Stomach (tissue), 19 donors: ENCODE measurements at places on chromosomes 13 and 19. TPM values are rescaled to one million over a fixed set of nuclear protein-coding genes. Genes with fewer than 3 reads are reported as not detected.

TMEM255B gene
- total RNA-seq: 1.3 TPM

ATP4A gene
- total RNA-seq: 9.8 TPM

- no peaks in the 10 kb centered on the region for H3K36me3 ChIP-seq
- H3K4me1 ChIP-seq: no peaks in the 10 kb centered on the region
- no peak overlapping the region for H3K4me3 ChIP-seq
- peaks cover 14% of the 10 kb centered on the region for H3K27me3 ChIP-seq
These were observed 54.7 kb upstream of the URAD start for GRCh38 chr13:28043224-28043623.

- peaks cover 8% of the 10 kb centered on the region for H3K27me3 ChIP-seq
- peak overlapping the region; percentile 88 for H3K27ac ChIP-seq
- H3K4me3 ChIP-seq: peak overlapping the region; percentile 100
- peaks cover 67% of the 10 kb centered on the region for H3K4me1 ChIP-seq
- peaks cover 10% of the 10 kb centered on the region for H3K36me3 ChIP-seq
- DNase-seq: peak; percentile 100
These were observed 435 bp upstream of the DAZAP1 start for GRCh38 chr19:1406774-1407527.

DNA sequence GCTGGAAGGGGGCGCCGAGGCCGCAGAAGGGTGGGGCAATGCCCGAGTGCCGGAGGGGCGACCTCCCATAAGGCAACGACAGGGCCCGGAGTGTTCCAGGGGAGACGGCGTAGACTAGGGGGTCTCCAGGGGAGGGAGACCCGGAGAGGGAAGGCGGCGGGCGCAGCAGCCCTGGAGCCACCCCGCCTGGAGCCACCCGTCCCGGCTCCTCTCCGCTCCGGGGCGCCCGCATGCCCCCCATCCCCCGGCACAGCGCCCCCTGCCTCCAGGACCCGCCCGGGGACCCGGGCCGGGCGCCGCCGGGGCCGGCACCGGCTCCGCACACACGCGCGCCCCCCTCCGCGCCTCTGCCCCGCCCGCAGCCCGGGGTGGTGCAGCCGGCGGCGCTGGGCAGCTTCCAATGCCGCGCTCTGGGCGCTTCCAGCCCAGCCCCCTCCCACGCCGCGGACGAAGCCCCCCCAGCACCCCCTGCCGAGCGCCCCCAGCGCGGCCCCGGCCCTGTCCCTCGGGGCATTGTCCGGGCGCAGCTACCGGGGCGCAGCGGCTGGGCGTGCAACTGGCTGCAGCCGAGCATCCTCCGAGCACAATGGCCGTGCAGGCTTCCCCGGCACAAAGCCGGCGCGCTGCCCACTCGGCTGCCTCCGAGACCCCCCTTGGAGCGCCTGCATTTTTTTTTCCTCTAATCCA lies 519 bp downstream of the PTPRS start:
- H3K27me3 ChIP-seq: peaks cover 7% of the 10 kb centered on the region
- peaks cover 29% of the 10 kb centered on the region for H3K4me1 ChIP-seq
- no peak for DNase-seq
- H3K4me3 ChIP-seq: peak overlapping the region; percentile 57

DNA sequence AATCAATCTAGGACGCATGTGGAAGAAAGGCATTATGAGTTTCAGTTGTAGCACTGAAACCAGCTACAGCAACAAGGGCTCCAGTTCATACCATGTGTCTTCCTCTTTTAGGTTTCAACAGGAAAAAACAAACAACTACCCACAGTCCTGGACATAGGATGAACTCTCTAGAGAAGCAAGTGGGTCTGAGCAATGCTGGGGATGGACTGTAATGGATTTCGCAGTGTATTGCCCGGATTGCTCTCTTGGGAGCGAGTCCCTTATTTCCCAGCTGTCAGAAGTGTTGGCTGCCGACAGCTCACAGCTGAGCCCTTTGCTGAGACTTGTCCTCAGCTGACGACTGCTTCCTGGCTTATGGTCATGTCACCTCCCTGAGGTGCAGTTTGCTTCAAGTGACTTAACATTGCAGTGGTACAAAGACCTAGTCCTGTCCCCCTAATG lies 12.1 kb upstream of the MYCBP2 start:
- no peaks in the 10 kb centered on the region for H3K27me3 ChIP-seq
- H3K27ac ChIP-seq: no peak overlapping the region
- H3K4me3 ChIP-seq: no peak overlapping the region
- H3K4me1 ChIP-seq: no peaks in the 10 kb centered on the region

- no peaks in the 10 kb centered on the region for H3K27me3 ChIP-seq
- peaks cover 37% of the 10 kb centered on the region for H3K36me3 ChIP-seq
These were observed 13.6 kb downstream of the CCDC97 start for GRCh38 chr19:41323430-41324125.

ZNF112 gene
- total RNA-seq: 12.3 TPM

SCGB2B2 gene
- not detected for total RNA-seq

- peak overlapping the region; percentile 99 for H3K27ac ChIP-seq
- H3K4me3 ChIP-seq: peak overlapping the region; percentile 81
- no peaks in the 10 kb centered on the region for H3K27me3 ChIP-seq
- H3K4me1 ChIP-seq: peaks cover 17% of the 10 kb centered on the region
These were observed 21.8 kb upstream of the OR10H1 start for GRCh38 chr19:15837221-15837731.

DNA sequence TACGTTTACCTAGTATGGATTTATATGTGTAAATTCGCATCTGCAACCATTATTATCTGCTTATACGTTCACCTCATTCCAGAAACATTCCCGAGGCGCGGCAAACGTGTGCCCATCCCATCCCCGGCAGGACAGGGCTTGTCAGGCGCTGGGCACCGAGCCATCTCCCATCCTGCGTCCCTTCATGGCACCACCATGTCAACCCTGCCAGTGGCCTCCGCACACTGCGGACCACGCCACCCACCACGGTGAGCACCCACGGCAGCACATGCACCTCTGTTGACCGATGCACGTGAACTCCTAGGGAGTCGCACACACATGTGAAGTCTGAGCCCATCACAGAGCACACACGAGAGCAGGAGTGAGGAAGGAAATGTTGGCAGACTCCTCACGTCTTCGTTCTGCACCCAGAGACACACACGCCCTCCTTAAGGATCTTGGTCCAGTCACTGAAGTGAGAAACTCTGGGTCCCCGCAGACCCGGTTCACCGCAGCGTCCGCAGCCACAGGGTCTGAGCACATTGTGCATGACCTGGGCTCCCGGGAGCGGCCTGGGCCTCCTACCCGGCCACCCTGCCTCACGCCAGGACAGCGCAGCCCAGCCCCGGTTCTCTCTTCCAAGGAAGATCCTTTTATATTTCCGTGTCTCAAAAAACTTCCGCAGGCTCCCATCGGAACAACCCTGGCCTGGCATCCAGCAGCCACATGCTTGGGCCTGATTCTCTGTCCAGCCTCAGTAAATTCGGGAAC lies 68.4 kb upstream of the C13orf46 start:
- no peak for DNase-seq
- H3K27ac ChIP-seq: no peak overlapping the region
- peaks cover 2% of the 10 kb centered on the region for H3K4me1 ChIP-seq
- no peaks in the 10 kb centered on the region for H3K27me3 ChIP-seq

LAIR1 gene
- total RNA-seq: 8.3 TPM

DNA sequence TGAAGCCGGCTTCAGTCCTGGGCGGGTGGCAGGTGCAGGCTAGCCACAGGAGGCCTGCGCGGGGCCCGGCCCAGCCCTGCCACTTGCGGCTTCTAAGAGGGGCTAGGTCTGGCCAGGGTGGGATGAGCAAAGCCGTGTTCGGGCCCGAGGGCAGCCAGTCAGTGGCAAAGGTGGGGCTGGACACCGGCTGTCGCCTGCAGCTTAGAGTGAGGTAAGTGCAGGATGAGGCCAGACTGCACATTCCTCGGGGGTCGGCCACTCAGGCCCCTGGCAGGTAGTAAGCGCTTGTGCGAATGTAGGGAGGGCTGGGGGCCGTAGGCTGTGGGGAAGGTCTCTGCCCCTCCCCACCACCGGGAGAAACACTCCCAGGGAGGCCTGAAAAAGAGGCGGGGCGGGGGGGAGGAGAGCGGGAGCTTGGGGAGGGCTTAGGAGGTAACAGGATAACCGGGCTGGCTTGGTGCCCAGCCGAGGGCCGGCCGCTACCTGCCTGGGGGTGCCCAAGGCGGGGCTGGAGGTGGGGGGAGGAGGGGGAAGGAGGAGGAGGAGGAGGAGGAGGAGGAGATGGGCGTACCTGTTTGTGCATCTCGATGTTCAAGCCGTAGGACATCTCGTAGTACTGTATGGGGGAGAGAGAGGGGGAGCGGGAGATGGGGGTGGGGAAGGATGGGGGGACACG lies 6.4 kb downstream of the TLE5 start:
- no peaks in the 10 kb centered on the region for H3K27me3 ChIP-seq
- DNase-seq: peak; percentile 87
- peak overlapping the region; percentile 75 for H3K27ac ChIP-seq
- H3K36me3 ChIP-seq: peaks cover 52% of the 10 kb centered on the region

DNA sequence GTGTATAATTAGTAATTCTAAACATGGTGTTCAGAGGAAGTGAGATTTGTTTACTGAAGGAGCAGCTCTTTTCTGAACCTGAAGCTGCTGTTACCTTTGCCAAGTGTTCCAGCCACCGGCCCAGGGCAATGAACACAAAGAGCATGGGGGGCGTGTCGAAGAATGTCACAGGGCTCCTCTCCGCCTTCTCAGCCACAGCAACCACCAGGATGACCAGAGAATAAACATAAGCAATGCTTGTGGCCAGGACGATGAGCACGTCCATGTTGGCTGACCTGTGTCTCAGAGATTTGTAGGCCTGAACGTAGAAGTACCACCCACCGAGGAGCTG lies 53.1 kb downstream of the ATP7B start:
- H3K36me3 ChIP-seq: no peaks in the 10 kb centered on the region
- H3K27ac ChIP-seq: peak overlapping the region; percentile 40
- no peaks in the 10 kb centered on the region for H3K27me3 ChIP-seq
- no peak overlapping the region for H3K4me3 ChIP-seq
- H3K4me1 ChIP-seq: no peaks in the 10 kb centered on the region

DNA sequence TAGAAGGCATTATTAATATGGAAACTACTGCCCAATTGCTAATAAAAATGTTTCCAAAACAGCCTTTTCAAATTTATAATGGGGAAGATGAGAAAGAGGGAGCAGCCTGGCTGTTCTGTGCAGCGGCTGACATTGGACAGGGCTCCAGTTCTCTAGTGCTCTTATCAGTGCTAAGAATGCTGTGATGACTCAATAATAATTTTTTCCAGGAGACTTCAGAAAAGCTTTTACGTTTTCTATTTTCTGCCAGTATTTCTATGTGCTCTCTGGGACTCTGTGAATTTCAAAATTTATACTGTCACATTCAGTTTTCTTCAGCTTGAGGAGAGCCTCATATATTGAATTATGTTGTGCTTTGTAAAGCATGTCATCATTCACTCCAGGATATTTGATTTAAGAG lies 209.6 kb downstream of the VWA8 start:
- peak; percentile 73 for DNase-seq
- peaks cover 11% of the 10 kb centered on the region for H3K36me3 ChIP-seq
- H3K4me1 ChIP-seq: peaks cover 4% of the 10 kb centered on the region
- no peaks in the 10 kb centered on the region for H3K27me3 ChIP-seq
- no peak overlapping the region for H3K27ac ChIP-seq
- H3K4me3 ChIP-seq: no peak overlapping the region

FCHO1 gene
- 9.3 TPM for total RNA-seq

HSPB6 gene
- 77.1 TPM for total RNA-seq

GRCh38 chr13:40139896-40140520 lies 484.5 kb downstream of the COG6 start:
- no peaks in the 10 kb centered on the region for H3K27me3 ChIP-seq
- no peaks in the 10 kb centered on the region for H3K4me1 ChIP-seq
- H3K36me3 ChIP-seq: no peaks in the 10 kb centered on the region
- no peak for DNase-seq

DNA sequence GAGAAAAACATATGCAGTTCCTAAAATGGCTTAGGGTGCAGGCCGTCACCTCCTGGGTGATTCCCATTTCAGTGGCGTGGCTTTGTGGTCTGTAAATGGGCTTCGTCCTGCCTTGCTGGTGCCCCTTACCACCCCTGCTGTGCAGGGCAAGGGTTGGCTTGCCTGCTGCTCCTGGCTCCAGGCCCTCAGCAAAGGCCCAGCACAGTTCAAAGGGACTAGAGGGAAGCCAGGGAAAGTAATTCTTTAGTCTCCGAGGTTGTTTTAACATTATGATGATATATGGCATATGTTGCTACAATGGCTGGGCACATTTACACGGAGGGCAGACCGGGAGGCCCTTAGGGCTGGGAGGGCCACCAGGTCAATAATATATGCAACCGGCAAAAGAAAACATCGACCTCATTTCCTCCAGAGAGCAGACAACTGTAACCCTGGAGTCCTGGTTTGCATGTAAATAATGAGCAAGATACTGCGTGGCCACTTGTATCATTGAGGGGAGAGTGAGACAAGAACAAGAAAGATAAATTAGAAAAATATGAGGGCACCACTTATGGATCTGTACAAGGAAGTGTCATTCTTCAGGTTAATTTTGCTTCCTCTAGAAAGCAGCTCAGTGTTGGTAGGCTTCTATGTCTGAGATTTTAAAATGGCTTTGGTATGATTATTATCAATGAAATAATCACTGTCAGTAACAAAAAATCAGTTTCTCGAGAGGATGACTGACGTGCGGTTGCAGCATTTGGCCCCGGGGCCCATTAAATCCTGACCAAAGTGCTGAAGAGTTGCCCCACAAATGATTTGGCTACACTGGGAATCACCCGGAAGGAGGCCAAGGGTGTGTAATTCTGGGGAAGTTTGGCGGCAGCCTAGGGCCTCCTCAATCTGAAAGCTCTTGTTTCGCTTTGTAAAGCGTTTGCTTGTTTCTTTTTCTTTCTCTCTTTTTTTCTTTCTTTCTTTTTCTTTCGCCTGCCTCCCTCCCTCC lies 32.8 kb upstream of the URI1 start:
- no peaks in the 10 kb centered on the region for H3K4me1 ChIP-seq
- H3K36me3 ChIP-seq: no peaks in the 10 kb centered on the region
- H3K27me3 ChIP-seq: no peaks in the 10 kb centered on the region
- no peak overlapping the region for H3K4me3 ChIP-seq
- no peak overlapping the region for H3K27ac ChIP-seq
